GM03348 (cell line): ENCODE measurements at places on chromosomes 7 and 10.

GRCh38 chr10:96236090-96236478 is 35.3 kb downstream of the BLNK start:
- no peak for DNase-seq

- DNase-seq, result no peak
Measured at GRCh38 chr10:32927750-32928149, 30.3 kb downstream of the ITGB1 start.

DNA sequence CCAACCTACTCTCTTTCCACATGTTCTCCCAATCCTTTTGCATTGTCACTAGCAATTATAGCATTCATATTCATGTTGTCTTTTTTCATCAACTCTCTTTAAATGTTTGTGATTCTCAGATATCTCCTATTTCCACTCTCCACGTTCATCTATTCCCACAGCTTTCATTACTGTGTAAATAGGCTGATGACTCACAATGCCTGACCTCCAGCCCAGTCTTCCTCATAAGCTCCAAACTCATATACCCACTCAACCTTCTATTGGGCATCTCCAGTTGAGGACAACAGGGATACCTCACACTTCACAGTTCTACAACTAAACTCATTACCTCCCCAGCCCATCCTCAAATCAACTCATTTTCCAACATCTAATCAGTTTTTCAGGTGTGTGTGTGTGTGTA is 194.1 kb downstream of the DGKI start:
- DNase-seq, result peak; percentile 31

- DNase-seq, result no peak
Measured at GRCh38 chr7:127713006-127713405, 61.0 kb downstream of the SND1 start.

DNA sequence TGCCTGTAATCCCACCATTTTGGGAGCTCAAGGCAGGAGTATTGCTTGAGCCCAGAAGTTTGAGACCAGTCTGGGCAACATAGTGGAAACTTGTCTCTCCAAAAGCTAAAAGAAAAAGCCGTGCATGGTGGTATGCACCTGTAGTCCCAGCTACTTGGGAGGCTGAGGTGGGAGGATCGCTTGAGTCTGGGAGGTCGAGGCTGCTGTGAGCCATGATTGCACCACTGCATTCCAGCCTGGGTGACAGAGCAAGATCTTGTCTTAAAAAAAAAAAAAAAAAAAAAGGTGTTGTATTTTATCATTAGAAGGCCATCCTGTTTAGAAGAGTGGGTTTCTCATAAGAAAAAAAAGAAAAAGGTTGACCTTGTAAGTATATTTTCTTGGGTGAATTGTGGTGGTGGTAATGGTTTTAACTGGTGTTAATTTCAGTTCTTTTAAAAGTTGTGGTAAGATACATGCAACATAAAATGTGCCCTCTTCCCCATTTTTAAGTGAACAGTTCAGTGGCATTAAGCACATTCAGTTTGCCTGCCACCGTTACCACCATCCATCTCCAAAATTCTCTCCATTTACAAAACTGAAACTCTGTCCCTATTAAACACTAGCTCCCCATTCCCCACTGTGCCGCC is 34.7 kb downstream of the GRIFIN start:
- no peak for DNase-seq

DNA sequence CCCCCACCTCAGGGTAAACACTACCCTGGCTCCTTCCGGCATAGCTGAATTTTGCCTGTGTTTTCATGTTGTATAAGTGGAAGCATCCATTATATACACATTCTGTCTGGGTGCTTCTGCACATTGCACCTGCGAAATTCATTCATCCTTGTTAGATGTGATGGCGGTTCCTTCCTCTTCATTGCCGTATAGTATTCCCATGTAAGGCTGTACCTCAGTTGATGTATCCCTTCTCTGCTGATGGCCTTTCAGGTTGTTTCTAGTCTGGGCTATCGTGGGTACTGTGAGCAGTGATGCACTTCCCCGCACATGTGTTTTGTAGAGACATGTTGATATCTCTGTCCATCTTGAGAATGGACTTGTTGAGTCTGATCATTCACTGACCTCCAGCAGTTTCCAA is 28.9 kb downstream of the ELFN1 start:
- DNase-seq, result no peak

DNA sequence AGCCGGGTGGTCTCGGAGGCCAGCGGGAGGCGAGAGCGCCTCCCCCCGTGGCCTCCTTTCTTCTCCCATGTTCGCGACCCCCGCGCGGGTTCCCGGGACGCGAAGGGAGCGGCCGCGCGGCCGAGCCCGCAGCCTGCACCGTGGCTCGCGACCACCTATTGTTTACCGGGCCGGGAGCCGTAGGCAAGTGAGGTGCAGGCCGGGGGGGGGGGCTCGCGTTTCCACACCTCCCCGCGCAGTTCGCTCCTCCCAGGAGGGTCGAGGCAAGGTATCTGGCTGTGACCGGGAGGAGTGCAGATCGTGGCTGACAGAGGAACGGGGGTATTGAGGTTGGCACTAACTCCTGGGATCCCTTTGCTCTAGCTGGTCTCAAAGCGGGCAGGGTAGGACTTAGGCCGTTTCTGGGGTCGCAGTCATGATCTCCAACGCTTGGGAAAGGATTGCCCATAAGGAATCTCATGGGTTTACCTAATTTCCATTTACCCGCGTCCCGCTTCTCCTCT is 734 bp downstream of the PTPN12 start:
- peak; percentile 50 for DNase-seq

- DNase-seq, result peak; percentile 1
Measured at GRCh38 chr10:124001391-124002148, 91.8 kb downstream of the CHST15 start.

DNA sequence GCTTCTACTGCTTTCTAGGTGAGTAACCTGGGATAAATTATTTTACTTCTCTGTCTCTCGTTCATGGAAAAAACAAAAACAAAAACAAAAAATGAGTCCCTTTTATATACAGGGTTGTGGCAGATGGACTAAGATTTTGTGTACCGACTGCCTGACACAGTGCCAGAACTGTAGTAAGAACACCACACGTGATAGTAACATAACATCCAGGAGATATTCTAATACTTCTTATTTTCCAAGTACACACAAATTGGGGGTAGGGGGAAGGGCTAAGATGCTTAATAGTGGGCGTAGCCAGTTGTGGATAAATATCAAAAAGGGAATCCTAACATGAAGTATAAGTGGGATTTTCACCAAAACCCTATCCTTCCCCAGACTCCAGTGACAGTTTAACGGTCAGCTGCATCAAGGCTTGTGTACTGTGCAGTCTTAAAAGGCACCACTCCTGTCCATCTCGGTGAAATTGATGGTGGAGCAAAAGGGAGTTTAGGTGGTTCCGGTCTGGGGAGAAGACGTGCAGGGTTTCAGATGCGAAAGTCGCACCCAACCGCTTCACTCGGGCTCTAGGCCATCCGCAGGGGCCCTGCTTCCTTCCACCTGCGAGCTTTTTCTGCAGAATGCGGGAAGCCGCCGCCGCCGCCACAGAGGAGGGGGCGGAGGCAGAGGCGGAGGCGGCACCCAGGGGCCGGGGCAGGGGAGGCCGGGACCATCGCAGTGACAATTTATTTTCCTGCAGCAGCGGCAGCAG is at the start of gene STAMBPL1:
Gene STAMBPL1, plus strand, starts transcription at position 712 of the 748 bp plus-strand sequence. CDS start 21,464 bp downstream, outside the sequence.
- DNase-seq, result no peak
